NCI-H2081 (cell line): ENCODE measurements at places on chromosomes 11 and 22.
A peak's percentile ranks its signal among the peaks of the same experiment; 100 is the strongest.

GRCh38 chr22:33579448-33580093, 340.7 kb downstream of the LARGE1 start:
- DNase-seq: no peak

DNA sequence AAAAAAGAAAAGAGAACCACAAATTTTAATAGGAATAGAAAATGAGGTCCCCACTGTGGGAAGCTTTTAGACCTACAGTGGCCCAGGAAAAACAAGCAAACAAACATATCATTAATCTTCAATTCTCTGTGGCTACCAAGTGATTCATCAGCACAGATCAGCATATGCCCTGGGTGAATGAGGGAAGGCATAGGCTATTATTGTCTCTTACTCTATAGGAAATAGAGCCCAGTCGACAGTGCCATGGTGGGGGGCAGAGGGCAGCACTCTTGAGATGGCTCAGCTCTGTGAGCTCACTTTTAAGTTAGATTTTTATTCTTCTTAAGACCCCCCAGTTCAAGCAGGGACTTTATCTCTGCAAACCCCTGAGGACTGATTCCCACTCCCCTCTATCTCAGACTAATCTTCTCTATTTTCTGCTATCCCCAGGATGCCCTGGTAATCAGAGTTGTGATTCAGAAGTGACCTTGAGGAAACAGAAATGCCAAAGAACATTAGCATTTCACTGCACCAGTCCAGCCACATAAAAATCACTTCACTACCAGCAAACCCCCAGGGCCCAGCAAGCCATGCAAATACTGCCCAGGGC, 9.5 kb upstream of the FEZ1 start:
- DNase-seq: no peak

DNA sequence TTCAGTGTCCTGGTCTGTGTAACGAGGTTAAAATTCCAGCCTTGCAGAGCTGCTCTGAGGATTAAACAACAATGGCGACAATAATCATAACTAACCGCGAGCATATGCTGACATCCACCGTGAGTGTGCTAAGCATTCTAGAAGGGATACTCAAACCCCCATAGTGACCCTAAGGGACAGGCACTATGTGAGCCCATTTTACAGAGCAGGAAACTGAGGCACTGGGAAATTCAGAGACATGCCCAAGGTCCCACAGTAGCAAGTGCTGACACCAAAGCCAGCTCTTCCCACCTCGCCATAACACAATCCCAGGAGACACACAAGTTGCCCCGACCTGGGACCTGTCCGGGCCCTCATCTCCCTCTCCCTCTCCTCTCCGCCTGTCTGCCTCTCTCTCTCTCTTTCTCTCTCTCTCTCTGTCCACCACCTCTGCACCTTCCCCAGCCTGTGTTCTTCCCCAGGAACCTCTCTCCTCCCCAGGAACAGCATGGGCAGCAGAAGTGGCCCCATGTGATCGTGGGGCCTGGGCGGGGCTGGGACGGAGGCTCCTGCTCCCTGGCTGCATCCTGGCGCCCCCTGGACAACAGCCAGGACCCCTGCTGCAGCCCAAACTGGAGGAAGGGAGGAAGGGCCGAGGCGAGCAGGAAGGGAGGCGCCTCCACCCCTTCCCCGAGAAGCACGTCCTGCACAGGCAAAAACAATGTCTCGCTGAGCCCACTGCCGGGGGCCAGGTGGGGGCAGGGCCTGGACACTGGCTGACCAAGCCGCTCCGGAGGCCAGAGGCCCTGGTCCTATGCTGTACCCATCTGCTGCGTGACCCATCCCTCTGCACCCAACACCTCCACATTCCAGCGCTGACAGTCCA, 14.8 kb upstream of the MFNG start:
- DNase-seq: no peak

- DNase-seq: no peak
Observed at GRCh38 chr22:45648301-45649117, 23.1 kb upstream of the ATXN10 start.

DNA sequence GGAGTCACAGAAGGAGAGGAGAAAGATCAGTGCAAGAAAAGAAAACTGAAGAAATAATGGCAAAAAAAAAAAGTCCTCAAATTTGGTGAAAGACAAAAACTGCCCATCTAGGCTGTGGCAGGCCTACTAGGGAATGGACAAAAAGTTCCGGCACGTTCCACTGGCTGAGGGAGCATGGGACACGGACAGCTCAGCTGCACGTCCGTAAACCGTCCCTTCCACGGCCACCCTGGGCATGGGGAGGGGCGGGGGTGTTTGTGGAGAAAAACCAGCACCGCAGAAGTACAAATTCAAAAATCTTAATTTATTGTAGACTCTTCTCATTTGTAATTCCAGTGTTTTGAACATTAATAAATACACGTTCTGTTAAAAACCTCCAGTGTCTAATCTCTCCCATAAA, 25.4 kb downstream of the TRMU start:
- no peak for DNase-seq

DNA sequence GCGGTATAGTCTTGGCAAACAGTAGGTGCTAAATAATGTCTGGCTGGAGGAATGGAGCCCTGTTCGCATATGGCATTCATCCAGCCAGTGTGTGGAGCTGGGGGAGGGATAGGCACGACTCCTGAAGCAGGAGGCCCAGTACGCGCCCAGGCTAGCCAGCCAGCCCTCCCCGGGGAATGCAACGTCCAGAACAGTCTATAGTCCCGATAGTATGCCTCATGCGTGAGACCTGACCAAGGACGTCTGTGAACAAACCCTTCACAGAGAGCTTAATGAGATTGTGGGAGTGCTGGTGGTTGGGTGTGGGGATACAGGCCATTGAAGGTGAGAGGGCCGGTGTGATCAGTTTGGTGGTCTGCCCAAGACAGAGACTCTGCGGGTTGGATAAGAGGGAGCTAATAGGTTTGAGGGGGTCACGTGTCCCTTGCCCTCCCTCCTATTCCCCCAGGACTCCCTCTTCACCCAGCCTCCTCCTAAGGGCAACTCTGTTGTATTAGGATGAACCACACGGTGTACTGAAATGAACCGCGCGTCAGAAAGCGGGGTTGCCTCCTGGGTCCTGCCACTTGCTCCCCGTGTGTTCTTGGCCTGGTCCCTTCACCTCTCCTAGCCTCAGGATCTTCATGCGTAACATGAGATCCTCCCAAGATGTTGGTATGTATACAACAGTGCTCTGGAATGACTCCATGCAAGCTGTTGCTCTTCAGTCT, 987 bp upstream of the GRIK4 start:
- DNase-seq: no peak

GRCh38 chr11:117701781-117702180, 95.2 kb downstream of the DSCAML1 start:
- DNase-seq: no peak

DNA sequence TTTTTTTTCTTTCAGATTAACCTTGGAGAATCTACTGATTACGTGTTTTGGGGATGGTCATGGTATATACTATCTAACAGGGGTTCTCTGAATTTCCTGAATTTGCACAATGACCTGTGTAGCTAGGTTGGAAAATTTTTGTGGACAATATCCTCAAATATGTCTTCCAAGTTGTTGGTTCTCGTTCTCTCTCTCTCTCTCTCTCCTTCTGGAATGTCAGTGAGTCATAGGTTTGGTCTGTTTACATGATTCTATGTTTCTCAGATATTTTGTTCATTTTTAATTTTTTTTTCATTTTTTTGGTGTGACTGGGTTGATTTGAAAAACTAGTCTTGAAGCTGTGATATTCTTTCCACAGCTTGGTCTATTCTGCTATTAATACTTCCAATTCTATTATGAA, 604.0 kb upstream of the ANO3 start:
- no peak for DNase-seq

GRCh38 chr11:36953976-36954375, 355.9 kb upstream of the RAG2 start:
- no peak for DNase-seq

- peak; percentile 96 for DNase-seq
Observed at GRCh38 chr11:99268886-99269285, 248.1 kb downstream of the CNTN5 start.

GRCh38 chr11:126181939-126182730, 29.3 kb downstream of the RPUSD4 start:
- DNase-seq: no peak

DNA sequence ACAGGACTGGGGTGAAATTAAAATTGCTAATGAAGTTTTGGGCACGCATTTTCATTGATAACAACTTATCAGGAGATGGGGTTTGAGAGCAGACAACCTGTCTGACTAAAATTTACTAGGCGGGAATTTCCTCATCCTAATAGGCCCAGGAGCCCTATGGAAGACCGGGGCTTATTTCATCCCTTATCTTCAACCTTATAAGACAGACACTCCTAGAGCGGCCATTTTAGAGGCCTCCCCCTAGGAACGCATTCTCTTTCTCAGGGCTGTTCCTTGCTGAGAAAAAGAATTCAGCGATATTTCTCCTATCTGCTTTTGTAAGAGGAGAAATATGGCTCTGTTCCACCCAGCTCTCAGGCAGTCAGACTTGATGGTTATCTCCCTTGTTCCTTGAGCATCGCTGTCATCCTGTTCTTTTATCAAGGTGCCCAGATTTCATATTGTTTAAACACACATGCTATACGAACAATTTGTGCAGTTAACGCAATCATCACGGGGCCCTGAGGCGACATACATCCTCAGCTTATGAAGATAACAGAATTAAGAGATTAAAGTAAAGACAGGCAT, 39.3 kb upstream of the ZC3H12C start:
- DNase-seq: no peak

GRCh38 chr11:25048632-25049031, 551.8 kb downstream of the LUZP2 start:
- no peak for DNase-seq

GRCh38 chr22:37750596-37751162, 53.8 kb downstream of the TRIOBP start:
- no peak for DNase-seq

GRCh38 chr22:36930041-36930935, 16.9 kb downstream of the CSF2RB start:
- no peak for DNase-seq

DNA sequence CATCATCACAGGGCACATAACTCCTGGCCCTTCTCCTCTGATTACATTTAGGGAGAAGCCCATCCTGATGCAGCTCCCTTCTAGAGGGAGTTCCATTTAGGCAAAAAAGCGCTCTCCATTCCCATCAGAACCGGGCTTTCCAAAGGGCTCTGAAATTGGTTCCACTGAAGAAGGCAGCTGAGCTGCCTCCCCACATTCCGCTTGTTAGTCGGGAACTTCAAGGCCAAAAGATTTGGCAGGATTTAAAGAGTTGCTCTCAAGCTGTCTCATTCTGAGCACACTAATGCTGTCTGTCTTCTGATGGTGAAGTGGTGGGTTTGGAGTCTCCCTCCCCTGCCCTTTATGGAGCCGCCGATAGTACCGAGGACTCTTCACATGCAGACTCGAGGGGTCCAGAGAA, 26.6 kb upstream of the CABP7 start:
- no peak for DNase-seq

- no peak for DNase-seq
Observed at GRCh38 chr11:64661146-64661545, 61.9 kb downstream of the NRXN2 start.

- DNase-seq: no peak
Observed at GRCh38 chr11:28123151-28123581, 15.0 kb downstream of the METTL15 start.

- no peak for DNase-seq
Observed at GRCh38 chr11:112941104-112941503, 20.1 kb upstream of the NCAM1 start.

- no peak for DNase-seq
Observed at GRCh38 chr11:8038811-8039529, 42.0 kb upstream of the TUB start.

GRCh38 chr11:75592715-75593114, 30.7 kb downstream of the SERPINH1 start:
- DNase-seq: peak; percentile 51

DNA sequence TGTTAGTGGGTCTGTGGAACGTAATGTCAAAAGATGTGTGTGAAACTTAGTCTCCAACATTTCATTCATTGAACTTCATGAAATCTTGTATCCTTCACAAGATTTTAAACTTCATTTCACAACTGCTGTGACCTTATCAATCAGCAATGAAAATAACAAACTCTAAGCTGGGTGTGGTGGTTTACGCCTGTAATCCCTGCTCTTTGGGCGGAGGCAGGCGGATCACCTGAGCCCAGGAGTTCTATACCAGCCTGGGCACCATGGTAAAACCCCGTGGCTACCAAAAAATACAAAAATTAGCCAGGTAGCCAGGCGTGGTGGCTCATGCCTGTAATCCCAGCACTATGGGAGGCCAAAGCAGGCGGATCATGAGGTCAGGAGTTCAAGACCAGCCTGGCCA, 5.1 kb downstream of the CHKA start:
- no peak for DNase-seq

- no peak for DNase-seq
Observed at GRCh38 chr22:26674211-26675190, 17.1 kb downstream of the MIAT start.

DNA sequence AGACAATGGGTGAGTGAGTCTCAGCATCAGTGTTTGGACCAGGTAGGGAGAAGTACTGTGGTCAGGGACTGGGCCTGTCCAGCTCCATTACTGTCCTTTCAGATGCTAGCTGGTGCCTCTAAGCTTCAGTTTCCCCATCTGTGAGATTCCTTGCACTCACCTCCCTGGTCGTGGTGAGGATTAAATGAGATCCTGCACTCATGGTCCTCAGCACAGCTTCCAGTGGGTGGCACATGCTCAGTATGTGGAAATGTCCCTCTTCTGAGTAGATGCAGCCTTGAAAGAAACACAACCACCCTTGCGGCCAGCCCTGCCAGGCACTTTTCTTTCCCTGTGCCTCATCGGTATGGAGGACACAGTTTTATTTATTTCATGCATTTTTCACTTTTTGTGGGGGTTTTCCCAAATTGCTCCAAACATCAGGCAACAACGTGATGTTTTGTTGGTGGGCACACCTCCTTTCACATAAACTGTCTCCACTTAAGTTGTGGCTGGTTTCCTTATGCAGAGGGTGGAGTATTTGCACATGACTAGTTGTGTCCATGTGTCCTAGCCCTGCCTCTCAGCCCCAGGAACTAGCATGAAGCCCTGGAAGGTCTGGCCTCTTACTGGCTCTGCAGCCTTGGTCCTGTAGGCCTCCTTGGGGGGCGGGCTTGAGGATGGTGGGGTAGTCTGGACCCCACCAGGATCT, 1.1 kb downstream of the LZTR1 start:
- DNase-seq: no peak

- no peak for DNase-seq
Observed at GRCh38 chr11:105367129-105367528, 227.6 kb upstream of the CARD18 start.

DNA sequence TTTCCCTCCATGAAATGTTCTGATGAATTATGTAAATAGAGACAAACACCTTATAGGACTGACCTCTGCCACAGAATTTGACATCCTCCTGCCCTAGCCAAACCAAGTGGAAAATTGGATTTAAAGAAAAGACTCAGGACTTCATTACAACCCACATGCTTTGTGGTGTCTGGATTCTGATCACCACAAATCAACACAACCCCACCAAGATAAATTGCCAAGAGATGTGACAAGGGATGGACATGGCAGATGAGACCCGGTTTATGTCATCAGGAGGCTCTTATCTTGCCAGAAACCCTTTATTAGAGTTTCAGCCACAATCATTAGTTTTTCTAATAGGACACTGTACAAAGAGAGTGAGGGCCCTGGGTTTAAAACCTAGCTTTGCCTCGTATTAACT, 57.9 kb upstream of the SLC6A5 start:
- no peak for DNase-seq
